ENCODE measurements at places on chromosomes 1 and 21.
A peak's percentile ranks its signal among the peaks of the same experiment; 100 is the strongest.

GRCh38 chr1:54800041-54800898 is 853 bp downstream of the TTC22 start:
- no peak for DNase-seq

GRCh38 chr1:45335855-45336324 is 4.1 kb upstream of the TOE1 start:
- peak; percentile 45 for DNase-seq

- DNase-seq = no peak
Observed at GRCh38 chr21:41965461-41966013, 11.7 kb upstream of the C2CD2 start.

- DNase-seq = no peak
Observed at GRCh38 chr1:2346691-2347408, 44.5 kb downstream of the MORN1 start.

DNA sequence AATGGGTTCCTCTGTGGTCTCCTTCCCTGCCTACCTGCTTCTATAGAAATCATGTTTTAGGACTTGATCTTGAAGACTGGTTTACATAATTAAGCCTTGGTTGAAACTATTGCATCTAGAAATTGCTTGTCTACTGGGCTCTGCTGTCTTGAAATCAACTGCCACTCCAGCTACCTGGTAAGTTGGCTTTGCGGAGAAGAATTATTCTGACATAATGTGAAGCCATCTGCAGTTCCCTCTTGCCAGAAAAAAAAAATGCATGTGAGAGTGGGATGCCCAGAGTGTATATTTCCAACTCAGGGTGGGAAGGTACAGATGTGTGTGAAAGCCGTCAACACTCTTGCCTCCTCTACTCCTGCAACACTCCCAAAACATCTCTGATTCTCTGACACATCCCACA is 27.2 kb downstream of the C8B start:
- no peak for DNase-seq

DNA sequence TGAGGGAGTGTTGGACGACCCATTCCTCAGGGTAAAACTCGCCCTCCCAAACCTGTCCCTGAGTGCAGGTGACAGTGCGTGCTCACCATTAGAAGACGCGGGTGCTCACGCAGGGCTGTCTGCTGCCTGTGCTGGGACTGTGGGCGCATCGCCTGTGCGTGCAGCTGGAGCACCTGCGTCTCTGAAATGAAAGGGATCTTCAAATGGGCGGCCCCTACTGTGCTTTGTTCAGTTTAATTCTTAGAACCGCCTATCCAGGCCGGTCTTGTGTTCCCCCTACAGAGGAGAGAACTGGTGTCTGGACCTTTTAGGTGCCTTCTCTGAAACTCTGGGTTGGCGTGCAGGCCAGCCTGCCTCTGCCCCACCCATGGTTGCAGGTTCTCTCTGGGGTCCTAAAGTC is 125.8 kb downstream of the PCBP3 start:
- DNase-seq = no peak

DNA sequence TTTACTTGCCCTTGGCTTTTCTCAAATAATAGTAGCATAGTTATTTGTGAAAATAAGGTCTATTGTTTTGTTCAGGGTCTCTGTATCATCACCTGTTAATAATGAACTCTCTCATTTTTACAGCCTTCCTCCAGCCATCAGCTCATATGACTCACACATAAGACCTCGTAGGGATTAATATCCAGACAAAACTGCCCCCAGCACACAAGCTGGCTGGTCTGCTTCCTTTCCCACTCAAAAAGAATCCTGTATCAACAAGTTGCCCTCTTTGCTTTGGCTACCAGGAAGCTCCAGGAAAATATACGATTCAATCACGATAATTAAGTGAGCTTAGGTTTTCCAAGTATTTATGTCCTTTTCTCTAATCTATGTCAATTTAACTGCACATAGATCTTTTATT is 119.2 kb downstream of the DMRTB1 start:
- DNase-seq = no peak

- no peak for DNase-seq
Observed at GRCh38 chr1:204972426-204972825, 70.6 kb upstream of the CNTN2 start.

DNA sequence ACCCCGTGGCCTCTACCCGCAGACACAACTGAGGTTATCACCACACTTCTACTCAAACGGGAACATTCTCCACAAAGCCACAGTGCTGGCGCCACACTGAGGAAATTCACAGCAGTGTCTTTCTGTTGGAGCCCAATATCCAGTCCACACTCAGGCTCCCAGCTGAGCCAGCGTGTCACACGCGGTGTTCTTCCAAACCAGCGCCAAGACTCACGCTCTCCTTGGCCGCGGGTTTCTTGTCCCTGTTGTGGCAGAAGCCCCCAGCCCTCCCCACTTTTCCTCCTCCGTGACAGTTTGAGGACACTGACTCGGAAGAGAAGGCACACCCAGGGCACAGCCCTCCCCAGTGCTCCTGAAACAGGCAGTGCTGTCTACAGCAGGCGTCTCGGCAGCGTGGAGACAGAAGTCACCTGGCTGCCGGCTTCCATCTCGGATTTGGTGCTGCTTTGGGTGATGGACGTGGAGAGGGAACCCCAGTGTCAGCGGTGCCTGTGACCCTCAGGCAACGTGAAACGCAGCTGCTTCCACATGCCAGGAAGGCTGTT is 35.4 kb upstream of the AGPAT3 start:
- no peak for DNase-seq

DNA sequence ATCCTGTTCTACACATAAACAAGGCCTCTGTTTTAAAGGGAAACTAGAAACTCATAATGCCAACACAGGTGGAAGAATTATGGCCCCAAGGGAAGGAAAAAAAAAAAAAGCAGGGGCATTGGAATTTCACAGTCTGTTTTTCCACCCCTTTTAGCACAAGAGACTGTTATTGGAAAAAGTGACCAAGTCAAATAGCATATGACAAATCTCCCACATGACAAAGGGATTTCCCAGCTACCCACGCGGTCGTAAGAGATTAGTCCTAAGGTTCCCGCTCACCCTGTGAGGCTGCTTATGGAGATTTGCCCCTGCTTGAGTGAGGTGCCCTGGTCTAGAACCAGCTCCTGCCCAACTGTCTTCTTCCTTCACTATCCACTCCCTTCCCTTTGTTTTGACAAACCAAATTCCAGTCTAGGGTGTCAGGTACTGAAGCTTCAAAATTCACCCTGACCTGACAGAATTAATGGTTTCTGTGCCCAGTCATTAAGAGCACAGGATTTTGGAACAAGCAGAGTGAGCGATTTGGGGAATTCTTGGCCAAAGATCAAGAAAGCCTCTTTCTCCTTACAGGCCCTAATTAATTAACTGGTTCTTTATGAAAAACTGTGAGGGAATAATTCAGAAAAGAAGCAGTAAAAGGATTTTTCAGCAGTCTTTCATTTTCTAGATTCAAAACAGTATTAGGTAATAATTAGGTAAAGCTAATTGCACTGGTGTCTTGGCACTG is 107.3 kb downstream of the NMNAT2 start:
- DNase-seq = no peak

DNA sequence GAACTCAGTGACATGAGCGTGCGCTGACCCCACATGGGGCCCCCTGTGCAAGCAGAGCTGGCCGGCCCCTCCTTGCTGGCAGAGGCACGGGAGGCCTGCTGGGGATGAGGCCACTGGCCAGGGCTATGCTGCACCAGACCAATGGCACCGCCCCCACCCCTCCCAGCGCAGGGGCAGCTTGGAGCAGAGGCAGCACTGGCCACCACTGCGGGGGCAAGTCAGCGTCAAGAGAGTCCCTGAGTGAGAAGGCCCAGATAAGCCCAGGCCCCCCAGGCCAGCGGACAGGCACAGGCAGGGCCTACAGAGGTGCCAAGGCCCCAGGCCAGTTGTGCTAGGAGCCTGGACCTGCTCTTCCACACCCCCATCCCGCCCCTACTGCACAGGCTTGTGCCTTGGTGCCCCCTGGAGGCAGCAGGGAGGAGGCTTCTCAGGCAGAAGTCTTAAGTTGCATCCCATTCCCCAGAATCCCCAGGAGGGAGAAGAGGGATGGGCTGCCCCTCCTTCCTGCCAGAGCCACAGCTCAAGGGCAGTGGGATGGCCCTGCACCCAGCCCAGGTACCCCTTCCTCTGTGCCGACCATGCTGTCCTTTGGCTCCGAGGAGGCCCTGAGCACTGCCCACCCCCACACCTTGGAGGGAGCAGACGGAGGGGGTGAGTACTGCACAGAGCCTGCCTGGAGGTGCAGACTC is 35.8 kb downstream of the EPHX1 start:
- DNase-seq = peak; percentile 87

- DNase-seq = peak; percentile 97
Observed at GRCh38 chr21:35775778-35776544, 284.4 kb downstream of the SETD4 start.

GRCh38 chr1:175673371-175674150 is 69.8 kb downstream of the TNR start:
- peak; percentile 41 for DNase-seq

GRCh38 chr1:36481091-36481490 is 1.6 kb downstream of the CSF3R start:
- DNase-seq = no peak

GRCh38 chr1:24201941-24202440 is 14.9 kb upstream of the IFNLR1 start:
- peak; percentile 97 for DNase-seq

GRCh38 chr1:181023265-181024057 is 791 bp upstream of the STX6 start:
- DNase-seq = no peak

GRCh38 chr1:155126556-155127104 is 1.0 kb upstream of the EFNA1 start:
- DNase-seq = peak; percentile 73

GRCh38 chr1:21030181-21030580 is 146.5 kb downstream of the EIF4G3 start:
- no peak for DNase-seq

DNA sequence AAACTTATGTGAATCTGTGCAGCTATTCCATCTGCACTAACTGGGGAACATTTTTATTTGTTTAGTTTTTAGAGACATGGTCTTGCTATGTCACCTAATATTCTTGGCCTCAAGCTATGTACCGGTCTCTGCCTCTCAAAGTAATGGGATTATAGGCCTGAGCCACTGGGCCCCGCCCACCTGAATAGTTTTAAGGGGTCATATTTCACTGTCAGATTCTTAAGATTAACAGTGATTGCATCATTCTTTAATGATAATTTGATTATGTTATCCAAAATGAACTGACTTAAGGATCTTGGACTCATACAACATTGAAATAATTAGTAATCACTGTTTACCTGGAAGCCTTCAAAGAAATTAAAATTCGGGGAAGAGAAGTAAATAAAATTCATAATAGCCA is 12.6 kb upstream of the KLF18 start:
- DNase-seq = no peak

- DNase-seq = no peak
Observed at GRCh38 chr1:2805801-2806430, 4.4 kb upstream of the TTC34 start.

GRCh38 chr1:1438531-1439381 is 3.3 kb downstream of the VWA1 start:
- no peak for DNase-seq

GRCh38 chr1:11350265-11350664 is 77.3 kb downstream of the UBIAD1 start:
- no peak for DNase-seq

DNA sequence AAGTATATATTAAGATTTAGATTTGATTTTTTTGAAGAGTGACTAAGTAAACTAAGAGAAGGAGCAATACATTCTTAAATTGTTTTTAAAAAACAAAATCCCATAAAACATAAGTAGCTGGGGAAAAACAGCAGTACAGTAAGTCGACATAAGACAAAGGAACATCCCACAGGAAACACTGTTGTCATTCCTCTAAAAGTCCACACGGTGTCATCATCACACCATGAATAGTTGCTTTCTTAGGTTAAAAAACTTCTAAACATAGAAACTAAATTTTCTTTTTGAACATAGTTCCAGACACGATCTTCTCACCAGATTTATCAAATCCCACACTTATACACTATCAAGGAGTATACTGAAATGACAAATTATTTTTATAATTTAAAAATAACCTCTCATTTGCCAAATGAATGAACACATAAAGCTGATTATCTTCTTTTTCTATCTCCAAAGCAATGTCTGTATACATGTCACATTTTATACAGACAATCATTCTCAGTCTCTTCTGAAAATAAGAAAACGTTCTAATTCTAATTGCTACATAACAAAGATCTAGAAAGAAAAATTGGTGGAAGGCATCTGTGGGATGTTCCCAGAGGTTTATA is 15.8 kb downstream of the ODF2L start:
- DNase-seq = peak; percentile 77

GRCh38 chr1:187928288-187928687 is 1099.5 kb downstream of the PLA2G4A start:
- peak; percentile 63 for DNase-seq

GRCh38 chr1:20365421-20366055 is 74.9 kb downstream of the VWA5B1 start:
- DNase-seq = no peak

DNA sequence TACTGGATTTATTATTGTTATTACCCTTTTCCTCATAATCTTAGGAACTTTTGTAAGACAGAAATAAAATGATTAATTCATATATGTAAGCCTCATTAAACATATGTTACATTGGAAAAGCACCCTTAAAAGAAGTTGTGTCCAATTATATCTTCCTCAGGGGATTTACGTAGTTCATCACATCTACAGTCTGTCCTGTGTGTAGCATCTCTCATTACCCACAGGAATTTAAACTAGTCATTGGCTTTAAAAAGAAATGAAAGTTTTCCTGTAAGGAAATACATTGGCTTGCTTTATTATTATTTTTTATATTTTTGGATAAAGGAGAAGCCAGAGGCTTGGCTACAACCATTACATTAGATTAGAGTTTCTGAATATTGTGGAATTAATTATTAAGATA is 56.1 kb downstream of the SWT1 start:
- no peak for DNase-seq

GRCh38 chr1:113540335-113540734 is 150.0 kb downstream of the MAGI3 start:
- peak; percentile 34 for DNase-seq

DNA sequence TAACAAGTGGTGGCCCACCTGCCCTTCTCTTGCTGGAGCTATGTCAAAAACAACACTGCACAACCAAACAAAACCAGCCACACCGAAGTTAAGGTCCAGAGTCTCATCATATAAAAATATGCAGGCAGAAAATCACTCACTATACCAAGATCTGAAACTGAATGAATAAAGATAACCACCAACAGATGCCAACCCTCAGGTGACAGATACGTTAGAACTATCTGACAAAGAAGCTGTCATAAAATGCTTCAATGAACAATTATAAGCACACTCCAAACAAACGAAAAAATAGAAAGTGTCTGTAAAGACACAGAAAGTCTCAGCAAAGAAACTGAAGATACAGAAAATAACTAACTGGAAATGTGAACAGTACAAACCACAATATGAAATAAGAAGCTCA is 14.0 kb downstream of the ZNF496 start:
- DNase-seq = no peak

GRCh38 chr21:24910591-24910990 is 696.7 kb downstream of the MRPL39 start:
- no peak for DNase-seq

DNA sequence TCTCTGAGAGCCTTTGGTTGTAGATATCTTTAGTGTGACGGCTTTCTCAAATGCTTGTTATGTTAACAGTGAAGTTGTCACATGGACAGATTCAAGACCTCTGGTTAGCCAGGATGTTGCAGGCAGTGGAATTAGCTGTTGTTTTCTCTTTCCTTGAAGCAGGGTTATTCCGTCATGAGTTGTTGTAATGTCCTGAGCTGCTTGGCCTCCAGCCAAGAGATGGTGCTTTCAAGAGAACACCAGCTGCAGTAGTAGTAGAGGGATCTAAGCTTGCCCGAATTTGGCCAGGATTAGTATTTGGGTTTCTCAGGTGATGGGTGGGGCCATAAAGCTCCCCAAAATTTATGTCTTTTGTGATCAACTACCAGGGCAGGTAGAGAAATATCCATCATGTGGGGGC is 13.4 kb downstream of the KCNE1 start:
- DNase-seq = peak; percentile 49

All from epithelial cell of esophagus (primary cell).